Islet precursor cell (in vitro differentiated cells): ENCODE measurements at places on chromosomes 5 and 9.
A peak's percentile ranks its signal among the peaks of the same experiment; 100 is the strongest.

- peak; percentile 55 for DNase-seq
Measured at GRCh38 chr9:18185196-18185595, 288.8 kb upstream of the ADAMTSL1 start.

DNA sequence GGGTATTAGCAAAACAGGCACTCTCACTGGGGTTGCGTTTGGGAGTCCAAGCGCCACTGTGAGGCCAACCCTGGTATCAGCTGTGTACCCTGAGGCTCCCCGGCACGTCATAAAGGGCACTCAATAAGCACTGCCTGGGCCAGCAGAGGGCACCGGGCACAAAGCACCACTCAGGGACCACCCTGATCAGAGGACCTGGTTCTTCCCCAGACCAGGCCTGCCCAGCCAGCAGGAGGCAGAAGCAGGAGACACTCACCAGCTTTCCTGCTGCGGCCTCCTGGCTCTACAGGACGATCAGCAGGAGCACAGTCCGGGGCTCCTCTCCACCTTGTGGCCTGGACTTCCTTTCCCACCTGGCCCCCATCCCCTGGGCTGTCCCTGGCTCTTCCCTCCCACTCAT is 12.6 kb downstream of the MGAT1 start:
- DNase-seq: peak; percentile 68

DNA sequence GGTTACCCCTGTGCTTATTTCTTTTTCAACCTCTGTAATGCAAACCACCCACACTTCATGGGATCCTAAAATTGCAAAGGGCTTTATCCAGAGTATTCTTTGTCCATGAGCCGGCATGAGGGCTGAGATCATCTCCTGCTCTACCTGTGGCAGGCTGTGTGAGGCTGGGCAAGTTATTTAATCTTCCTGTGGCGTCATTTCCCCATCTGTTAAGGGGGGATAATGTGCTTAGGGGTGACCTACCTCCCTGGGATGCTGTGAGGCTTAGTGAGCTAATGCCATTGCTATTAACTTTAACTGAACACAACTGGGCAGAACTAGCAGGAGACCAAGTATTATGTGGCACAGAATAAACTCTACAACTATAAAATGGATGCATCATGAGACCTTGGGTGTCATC is 17.0 kb downstream of the FRMPD1 start:
- no peak for DNase-seq

DNA sequence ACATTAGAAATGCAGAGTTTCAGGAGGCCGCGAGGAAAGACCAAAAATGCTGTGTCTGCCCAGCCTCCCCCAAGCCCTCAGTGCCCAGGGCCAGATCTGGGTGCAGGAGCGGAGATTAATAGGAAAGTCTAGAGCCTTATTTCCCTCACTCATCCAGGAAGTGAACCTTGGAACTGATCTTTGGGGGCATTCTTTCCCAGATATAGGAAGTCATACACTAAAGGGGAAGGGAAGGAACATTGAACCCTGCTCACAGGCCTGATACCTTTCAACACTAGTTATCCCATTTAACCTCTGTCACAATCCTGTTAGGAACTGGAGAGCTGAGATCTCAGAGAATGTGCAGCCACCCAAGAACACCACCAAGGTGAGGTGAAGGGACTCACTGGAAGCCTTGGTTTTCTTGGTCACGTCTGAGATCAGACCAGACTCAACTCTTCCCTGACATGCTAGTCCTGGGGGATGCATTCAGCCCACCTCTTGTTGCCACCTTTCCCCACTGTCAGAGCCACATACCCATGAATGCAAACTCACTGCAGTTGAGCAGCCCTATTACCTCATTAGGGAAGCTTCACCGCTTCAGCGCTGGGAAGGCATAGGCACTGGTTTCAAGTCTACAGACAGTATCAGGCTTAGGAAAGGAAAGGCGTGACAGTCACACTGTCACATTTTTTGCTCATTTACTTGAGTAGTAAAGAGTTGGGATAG is 95.0 kb downstream of the KIAA1958 start:
- no peak for DNase-seq

DNA sequence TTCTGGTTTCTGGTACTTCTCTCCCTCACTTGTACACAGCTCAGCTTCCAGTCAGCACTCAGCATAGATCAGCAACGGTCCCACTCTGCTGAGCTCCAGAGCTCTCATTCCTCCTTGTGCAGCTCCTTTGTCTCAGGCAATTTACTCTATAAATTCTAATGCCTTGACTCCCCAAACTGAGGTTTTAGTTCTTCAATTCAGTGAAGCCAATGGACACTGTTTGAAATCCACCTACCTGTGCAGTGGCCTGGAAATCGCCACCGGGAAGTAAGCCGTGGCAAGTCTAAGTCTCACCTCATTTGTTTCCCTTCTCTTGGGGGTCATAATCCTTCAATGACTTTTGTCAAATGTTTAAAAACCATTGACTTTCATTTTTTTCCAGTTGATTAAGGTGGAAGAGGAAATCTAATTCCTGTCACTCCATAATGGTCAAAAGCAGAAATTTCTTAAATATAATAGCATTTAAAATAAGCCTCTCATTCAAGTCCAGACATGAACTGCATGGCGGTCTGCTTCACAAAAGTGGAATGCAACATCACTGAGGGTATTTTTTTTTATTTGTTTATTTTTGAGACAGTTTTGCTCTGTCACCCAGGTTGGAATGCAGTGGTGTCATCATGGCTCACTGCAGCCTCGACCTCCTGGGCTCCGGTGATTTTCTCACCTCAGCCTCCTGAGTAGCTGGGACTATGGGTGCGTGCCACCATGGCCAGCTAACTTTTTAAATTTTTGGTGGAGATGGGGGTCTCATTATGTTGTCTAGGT is 79.6 kb downstream of the C7 start:
- DNase-seq: no peak

DNA sequence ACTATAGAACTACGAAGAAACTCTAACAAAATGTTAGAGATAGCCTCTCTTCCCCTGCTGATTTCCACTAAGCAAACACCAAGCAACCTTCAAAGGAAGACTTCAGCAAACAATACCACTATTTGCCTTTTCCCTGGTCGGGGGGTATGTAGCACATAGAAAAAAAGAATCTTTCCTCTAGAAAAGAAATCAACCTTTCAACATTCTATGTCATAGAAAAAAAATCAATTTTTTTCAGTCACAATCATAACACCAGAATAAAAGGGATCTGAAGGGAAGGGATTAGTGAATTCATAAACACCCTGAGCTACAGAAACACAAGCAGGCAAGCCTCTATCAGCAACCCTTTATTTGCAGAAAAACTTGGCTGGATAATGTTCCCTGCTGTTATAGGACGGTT is 15.3 kb downstream of the ABCA1 start:
- no peak for DNase-seq

DNA sequence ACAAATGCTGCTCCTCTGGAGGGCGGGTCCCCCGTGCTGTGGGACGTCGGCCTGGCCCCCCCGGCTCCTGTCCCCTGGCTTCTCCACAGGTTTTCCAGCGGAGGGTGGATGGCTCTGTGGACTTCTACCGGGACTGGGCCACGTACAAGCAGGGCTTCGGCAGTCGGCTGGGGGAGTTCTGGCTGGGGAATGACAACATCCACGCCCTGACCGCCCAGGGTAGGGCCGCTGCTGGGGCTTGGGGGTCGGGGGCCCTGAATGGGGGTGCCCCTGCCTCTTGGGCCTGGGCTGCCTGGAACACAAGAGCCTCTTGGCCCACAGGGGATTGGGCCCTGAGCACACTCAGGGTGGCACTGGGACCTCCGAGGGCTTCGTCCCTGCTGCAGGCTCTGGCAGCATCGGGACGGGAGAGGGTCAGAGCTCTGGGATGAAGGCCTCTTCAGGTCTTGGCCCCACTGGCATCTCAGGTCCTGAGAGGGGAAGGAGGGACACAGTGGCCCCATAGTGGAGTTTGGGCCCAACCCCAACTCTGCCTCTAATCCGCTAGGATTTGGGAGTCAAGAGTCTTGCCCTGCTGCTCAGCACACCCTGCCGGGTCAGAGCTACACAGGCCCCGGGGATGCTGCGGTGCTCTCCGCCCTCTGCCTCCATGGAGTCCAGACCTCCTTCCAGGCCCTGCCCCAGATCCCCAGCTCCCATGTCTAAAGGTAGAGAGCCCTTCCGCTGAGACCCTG is 5.2 kb downstream of the FCN2 start:
- no peak for DNase-seq

- no peak for DNase-seq
Measured at GRCh38 chr5:120628156-120628555, 164.1 kb downstream of the PRR16 start.

DNA sequence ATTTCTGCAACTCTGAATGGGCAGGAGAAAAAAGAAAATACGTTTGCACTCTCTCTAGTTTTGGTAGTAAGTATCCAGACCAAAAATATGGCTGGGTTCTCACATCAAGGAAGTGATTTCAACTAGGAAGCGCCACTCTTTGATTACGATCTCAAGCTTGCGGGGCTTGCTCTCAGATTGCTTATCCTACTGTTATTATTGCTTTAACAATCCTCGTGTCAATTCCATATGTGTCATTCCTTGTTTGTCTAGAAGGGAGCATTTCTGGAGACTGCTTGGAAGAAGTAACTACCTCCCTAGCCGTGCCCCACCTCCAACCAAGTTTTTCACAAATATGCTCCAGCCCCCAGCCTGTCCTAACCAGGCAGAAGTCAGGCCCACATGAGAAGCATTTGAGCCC is 3.5 kb downstream of the PRUNE2 start:
- peak; percentile 24 for DNase-seq

DNA sequence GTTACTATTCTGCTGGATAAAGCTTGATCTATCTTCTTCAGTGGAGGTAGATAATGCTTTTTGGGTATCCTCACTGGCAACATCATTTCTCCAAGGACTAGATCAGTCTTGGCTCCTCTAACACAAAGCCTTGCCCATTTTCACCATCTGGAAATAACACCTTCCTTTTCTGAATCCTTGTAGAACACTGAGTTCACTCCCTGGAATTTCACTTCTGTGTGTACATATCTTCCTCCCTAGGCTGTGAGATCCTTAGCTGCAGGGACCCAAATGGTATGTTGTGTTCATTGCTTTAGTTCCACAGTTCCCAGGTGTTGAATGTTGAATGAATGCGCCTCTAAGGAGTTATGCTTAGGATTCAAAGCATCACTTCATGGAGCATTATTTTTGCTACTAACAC is 16.7 kb upstream of the SLC36A1 start:
- DNase-seq: no peak

DNA sequence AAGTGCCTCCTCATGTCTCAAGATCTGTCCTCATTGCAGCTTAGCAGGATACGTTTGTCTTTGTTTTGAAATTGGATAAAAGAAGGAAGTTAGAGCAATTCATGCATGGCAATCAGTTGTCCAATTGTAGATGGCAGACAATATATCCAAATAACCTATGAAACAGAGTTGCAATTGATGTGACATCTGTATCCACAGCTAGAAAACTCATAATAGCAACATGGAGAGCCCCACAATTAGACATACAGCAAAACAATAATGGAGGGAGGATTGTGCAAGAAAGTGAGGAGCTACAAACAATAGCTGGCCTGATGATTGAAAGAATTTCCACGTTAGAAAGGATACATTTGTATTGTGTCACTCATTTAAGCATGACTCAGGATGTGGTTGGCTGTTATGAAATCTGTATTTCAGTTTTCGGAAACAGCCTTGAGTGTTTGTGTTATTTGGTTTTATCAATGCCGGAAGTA is 132.0 kb downstream of the FAM174A start:
- no peak for DNase-seq

DNA sequence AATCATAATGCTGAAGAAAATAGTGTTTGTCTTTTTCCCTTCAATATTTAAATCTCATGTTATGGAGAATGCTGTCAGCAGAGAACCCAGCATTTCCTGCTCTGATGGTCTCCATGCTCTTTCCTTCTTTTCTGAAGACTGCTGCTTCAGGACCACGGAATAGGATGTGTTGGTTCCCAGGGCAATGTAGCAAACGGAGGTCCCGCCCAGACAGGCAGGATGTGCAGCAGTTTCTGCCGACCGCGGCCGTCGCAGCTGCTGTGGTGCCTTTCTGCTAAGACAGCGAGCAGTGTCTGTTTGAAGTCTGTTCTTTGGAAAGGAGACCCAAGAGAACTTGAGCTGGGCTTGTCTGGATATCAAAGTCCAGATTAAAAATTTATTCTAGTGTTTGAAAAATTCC is 654.3 kb downstream of the CCDC171 start:
- peak; percentile 71 for DNase-seq

GRCh38 chr9:108444400-108445358 is 411.1 kb downstream of the ACTL7B start:
- peak; percentile 71 for DNase-seq

GRCh38 chr9:98964201-98964600 is 20.5 kb downstream of the COL15A1 start:
- no peak for DNase-seq

- DNase-seq: no peak
Measured at GRCh38 chr5:123455640-123456039, 32.4 kb upstream of the CEP120 start.

GRCh38 chr9:89985068-89985467 is 380.3 kb downstream of the GADD45G start:
- DNase-seq: no peak

DNA sequence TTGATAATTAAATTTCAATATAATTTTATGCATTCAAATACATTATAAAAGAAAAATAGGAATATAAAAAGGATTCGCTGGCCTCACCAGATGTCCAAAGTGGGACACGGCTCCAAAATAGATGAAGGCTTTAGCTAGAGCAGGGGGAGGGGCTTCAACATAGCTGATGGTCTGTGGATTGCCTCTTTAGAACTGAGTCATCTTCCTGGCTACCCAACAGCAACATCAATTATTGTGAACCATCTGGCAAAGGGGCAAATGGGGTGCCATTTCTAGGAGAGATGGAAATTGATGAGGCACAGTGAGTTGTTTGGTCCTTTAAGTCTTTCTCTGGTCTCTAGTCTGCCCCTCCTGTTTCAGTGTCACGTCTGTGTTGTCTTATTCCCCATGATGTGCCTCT is 44.2 kb upstream of the CD180 start:
- no peak for DNase-seq

GRCh38 chr9:79668956-79669355 is 97.2 kb downstream of the TLE4 start:
- DNase-seq: no peak
